ENCODE measurements at places on chromosomes 5 and 9.

DNA sequence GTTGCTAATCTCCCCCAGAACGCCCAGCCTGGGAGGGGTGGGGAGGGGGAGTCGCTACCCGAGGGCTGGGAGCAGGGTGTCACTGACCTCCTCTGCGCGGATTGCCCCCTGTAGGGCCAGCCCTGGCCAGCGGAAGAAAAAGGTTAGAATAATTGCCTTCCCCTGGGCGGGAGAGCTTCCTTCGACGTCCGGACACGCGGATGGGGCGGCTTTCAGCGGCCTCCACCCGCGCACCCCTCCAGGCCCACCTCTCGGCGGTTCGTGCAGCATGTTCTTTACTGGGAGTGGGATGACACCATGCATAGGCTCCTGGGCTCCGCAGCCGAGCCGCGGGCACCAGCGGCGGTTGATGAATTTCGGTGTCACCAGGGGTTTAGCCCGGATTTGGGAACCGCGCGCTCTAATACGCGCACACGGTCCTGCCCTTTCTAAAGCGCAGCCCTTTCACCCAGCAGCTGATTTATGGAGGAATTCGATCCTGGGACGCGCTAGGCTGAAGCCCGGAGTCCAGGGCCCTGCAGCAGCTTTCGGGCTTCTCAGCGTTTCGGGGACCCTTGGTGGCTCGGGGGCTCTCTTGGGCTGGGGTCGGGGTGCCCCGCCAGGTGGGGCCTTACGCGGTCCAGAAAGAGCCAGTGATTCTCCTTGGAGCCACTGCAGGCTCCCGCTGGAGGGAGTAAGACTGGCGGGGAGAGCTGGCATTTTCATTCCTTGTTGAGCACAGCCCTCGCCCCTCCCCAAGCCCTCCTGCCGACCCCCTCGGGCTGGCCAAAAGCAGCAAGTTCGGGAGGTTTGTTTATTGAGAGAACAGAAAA, 10.1 kb downstream of the LMX1B start:
- DNase-seq, result no peak

DNA sequence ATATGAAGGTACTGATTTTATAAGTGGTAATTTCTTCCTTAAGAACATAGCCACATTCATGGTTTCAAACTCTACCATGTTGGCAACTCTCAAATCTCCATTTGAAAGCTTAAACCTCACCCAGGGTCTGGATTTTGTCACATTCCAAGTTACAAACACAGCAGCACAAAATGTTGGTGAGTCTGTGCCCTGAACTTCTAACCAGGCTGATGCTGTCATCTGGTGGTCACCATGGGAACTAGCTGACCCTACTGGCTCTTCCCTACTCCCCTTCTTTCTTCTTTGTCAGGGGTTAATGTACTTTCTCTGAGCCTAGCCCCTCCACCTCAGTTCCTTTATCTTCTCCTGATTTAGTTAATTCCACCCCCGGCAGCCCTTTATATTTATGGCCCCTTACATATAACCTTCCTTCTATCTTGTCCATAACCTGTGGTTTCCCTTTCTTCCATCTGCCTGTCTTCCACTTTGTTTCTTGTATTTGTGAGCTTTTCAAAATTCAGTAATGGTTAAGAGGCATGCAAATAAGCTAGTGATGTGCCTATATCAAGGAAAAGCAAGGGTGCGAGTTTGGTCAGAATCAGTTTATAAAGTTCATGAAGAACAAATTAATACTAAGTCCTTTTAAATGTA, 35.9 kb downstream of the TGFBR1 start:
- DNase-seq, result no peak

DNA sequence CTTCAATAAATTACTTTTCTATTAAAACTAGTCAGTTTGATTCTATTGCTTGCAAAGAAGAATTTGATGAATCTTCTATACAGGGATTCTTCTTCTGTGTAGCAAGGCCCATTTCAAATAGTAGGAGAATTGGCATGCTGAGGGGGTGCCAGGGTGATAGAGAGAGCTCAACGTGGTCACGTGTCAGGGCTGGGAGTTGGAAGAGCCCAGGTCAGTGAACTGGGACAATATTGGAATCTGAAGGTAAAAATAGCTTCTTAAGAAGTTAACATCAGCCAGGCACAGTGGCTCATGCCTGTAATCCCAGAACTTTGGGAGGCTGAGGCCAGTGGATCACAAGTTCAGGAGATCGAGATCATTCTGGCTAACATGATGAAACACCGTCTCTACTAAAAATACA, 64.1 kb upstream of the TLE1 start:
- DNase-seq, result no peak

DNA sequence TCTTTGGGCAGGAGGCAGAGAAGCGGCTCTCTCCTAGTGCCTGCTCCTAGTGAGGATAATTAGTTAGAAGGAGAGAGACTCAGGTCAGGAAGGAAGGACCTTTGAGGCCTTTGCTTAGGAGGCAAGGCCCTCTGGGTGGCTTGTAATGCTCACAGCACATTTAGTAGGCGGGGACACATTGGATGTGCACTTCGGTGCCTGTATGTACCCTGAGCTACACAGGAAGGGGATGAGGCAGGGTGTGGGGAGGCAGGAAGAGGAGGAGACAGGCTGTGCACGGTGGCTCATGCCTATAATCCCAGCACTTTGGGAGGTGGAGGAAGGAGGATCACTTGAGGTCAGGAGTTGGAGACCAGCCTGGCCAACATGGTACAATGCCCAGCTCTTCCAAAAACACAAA, 7.2 kb upstream of the LCN2 start:
- DNase-seq, result no peak

- no peak for DNase-seq
Measured at GRCh38 chr5:148794729-148795561, 31.5 kb upstream of the ADRB2 start.

DNA sequence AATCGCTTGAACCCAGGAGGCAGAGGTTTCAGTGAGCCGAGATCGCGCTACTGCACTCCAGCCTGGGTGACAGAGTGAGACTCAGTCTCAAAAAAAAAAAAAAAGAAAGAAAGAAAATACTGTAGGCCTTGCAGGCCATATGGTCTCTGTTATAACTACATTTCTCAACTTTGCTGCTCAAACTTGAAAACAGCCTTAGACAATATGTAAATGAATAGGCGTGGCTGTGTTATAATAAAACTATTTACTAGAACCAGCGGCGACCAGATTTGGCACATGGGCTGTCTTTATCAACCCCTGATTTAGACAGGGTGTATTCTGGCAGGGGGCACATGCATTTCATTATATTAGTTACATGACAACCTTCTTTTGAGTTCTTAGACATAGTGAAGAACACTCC, 130.0 kb downstream of the C9orf152 start:
- DNase-seq, result no peak

- DNase-seq, result no peak
Measured at GRCh38 chr5:142404046-142404477, 79.2 kb upstream of the SPRY4 start.

DNA sequence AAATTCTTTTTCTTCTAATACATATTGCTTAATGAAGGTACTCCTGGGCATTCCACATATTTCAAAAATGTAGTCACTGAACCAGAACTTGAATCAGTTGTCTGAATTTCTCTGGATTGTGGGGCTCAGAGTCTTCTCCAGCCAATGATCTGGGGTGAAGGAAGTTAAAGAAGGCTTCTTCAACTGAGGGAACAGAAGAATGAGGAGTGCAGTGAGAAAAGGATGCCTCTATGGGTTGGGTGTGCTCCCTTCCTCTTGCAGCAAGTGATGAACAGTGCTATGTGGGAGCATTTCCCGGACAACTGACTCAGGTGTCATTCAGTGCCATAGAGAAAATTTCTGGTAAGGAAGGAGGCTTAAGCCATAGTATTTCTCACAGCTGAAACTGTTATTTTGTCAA, 7.9 kb downstream of the LNPEP start:
- DNase-seq, result no peak

DNA sequence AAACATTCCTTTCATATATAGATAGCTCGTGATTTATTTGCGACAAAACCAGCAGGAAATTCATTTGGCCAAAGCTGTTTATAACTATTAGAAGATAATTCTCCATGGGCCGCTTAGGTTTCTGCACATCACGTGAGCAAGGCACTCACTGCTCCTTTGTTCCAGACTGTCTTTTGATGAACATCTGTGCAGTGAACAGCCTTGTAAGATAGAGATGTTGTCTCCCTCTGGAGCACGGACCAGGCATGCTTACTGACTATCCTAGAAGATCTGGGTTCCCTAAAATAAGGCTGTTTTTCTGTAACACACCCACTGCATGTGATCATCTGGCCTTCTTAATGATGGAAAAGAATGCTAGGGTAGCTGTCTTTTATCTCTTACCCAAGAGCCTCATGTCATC, 30.9 kb downstream of the YIPF5 start:
- DNase-seq, result no peak

DNA sequence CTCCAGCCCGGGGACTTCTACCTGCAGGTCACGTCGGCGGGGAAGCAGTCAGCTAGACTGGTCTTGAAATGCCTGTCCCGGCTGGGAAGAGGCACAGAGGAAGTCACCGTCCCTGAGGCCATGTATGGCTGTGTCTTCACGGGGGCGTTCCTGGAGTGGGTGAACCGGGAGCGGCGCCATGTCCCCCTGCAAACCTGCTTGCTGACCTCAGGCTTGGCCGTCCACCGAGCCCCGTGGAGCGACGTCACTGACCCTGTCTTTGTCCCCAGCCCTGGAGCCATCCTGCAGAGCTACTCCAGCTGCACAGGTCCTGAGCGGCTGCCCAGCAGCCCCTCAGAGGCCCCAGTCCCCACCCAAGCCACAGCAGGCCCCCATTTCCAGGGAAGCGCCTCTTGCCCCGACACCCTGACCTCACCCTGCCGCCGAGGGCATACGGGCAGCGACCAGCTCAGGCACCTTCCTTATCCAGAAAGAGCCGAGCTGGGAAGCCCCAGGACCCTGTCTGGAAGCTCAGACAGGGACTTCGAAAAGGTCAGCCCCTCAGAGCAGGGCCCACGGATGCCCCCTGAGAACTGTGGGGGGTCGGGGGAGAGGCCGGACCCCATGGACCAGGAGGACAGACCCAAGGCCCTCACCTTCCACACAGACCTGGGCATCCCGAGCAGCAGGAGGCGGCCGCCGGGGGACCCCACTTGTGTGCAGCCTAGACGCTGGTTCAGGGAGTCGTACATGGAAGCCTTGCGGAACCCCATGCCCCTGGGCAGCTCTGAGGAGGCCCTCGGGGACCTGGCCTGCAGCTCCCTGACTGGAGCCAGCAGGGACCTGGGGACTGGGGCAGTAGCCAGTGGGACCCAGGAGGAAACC, 47.8 kb downstream of the PLEKHG4B start:
- DNase-seq, result no peak

- peak; percentile 83 for DNase-seq
Measured at GRCh38 chr9:127123064-127123890, 842 bp upstream of the ANGPTL2 start.

DNA sequence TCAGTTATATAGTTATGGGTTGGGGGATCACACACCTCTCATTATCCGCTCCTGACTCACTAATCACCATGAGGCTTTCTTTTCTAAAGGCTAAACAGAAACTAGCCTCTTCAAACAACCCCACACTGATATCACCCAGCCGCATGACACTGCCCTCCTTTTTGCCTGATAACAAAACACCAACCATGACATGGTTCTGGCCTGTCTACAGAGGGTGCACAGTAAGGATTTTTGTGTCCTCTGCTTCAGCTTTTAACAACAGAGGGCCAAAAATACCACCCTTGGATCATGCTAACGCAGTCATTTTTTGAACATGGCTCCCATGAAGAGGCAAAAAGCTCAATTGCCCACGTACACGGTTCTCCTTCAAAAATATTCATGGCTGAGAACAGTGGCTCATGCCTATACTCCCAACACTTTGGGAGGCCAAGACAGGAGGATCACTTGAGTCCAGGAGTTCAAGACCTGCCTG, 4.0 kb downstream of the CMBL start:
- no peak for DNase-seq

DNA sequence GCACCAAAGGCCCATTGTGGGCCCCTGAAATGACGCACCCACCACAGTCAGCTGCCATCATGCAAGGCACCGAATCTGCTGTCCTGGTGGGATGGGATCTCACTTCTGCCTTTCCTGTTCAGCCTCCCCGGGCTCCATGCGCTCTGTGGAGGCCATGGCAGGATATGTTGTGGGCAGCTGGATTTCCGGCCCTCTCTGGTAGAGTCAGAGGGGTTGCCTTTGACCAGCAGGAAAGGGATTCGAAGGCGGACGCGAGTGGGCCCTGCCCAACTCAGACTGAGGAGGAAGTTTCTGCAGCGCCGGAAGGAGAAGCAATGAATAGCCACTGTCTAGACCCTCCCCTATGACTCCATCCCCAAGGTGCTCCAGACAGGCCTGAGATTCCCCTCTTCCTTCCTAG, 35.5 kb downstream of the GADD45G start:
- no peak for DNase-seq

- DNase-seq, result no peak
Measured at GRCh38 chr5:110333384-110333783, 393.1 kb downstream of the TMEM232 start.

DNA sequence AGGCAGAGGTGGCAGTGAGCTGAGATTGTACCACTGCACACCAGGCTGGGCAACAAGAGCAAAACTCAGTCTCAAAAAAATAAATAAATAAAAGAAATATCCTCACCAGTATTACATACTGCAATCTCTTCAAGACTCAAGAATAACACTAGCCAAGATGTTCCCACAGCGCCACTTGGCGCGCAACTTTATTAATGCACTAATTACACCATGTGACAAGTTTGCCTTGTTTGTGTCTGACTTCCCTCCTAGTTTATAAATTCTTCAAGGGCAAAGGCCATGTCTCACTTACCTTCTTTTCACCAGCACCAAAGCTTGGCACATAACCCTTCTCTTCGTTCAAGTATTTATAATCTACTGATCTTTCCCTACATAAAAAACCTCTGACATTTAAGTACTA, 4.8 kb downstream of the SKP1 start:
- no peak for DNase-seq

GRCh38 chr9:136207616-136208015, 2.7 kb upstream of the LHX3 start:
- no peak for DNase-seq
